ENCODE measurements at places on chromosomes 11 and 22.

DNA sequence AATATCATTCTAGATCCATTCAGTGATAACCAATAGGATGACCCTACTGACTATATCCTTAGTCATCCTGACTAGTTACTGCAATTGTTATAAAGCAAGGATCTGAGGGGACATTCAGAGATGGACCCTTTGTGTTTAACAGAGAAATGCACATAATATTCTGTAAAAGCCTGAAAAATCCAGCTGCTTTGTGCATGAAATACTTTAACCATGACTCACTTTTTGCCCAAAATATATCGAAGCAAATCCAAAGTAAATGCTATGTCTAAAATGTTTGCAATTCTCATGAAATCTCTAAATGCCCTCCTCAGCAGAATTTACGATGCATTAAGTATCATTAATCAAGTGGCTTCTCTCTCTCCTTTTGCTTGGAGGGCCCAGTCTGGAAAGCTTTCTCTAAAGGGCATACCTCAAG lies 178.8 kb upstream of the MTMR2 start:
- H3K27me3 ChIP-seq, result no peaks in the 10 kb centered on the region
- no peak for DNase-seq
- H3K36me3 ChIP-seq, result peaks cover 7% of the 10 kb centered on the region
- H3K4me1 ChIP-seq, result peaks cover 15% of the 10 kb centered on the region
- H3K27ac ChIP-seq, result peak overlapping the region; percentile 36

DNA sequence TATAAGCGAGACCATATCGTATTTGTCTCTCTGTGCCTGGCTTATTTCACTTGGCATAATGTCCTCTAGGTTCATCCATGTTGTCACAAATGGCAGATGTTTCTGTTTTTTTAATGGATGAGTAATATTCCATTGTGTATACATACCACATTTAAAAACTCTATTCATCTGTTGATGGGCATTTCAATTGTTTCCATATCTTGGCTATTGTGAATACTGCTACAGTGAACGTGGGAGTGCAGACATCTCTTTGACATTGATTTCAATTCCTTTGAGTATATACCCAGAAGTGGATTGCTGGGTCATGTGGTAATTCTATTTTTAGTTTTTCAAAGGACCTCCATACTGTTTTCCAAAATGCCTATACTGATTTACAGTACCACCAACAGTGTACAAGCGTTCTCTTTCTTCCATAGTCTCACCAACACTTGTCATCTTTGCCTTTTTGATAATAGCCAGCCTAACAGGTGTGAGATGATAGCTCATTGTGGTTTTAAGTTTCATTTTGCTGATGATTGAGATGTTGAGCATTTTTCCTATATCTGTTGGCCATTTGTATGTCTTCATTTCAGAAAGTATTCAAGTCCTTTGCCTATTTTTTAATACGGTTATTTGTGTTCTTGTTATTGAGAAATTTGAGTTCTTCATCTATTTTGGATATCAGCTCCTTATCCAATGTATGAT lies 194.7 kb upstream of the E2F8 start:
- no peak overlapping the region for H3K4me3 ChIP-seq
- peak overlapping the region; percentile 2 for H3K27ac ChIP-seq
- H3K4me1 ChIP-seq, result peaks cover 18% of the 10 kb centered on the region
- DNase-seq, result no peak

- H3K4me1 ChIP-seq, result peaks cover 28% of the 10 kb centered on the region
- no peak overlapping the region for H3K4me3 ChIP-seq
- H3K27me3 ChIP-seq, result peaks cover 3% of the 10 kb centered on the region
- no peaks in the 10 kb centered on the region for H3K36me3 ChIP-seq
- no peak for DNase-seq
Observed at GRCh38 chr11:19429108-19429760, 188.5 kb upstream of the E2F8 start.

- H3K36me3 ChIP-seq, result no peaks in the 10 kb centered on the region
- no peak overlapping the region for H3K27ac ChIP-seq
- no peak for DNase-seq
- no peaks in the 10 kb centered on the region for H3K27me3 ChIP-seq
- H3K4me1 ChIP-seq, result peaks cover 3% of the 10 kb centered on the region
Observed at GRCh38 chr11:104043142-104043541, 6.7 kb downstream of the DDI1 start.

DNA sequence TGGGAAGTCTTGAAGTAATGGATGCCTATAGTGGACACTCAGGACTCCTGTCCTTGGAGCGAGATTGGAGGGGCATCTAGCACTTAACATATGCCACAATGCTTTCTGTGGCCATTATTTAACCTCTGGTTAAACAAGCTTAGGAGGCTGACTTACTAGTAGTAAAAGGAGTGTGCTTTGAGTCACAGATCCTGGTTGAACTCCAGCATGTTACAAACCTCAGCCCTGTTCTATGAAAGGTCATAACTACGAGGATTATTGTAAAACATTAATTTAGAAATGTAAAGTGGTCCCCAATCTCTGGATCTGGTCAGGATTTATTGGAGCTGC lies 1.1 kb upstream of the LBHD1 start:
- no peaks in the 10 kb centered on the region for H3K27me3 ChIP-seq
- no peak for DNase-seq
- peak overlapping the region; percentile 92 for H3K27ac ChIP-seq
- H3K4me1 ChIP-seq, result peaks cover 23% of the 10 kb centered on the region

DNA sequence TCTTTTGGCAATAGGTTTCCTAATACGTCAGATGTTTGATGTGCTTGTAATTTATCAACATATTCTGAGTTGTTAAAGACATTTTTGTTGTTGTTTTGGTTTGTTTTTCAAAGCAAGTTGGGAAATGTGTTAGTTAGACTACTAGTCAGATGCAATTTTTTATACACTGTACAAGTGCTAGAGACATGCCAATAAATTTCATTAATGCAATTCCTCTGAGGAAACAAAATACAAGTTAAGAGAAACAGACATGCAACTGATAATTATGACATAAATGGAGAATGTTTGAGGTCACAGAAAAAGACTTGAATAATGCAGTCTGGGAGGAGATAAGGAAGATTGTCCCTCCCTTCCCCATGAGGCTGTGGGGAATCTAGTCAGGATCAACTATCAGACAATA lies 5.9 kb downstream of the OR51T1 start:
- no peak overlapping the region for H3K27ac ChIP-seq
- no peaks in the 10 kb centered on the region for H3K36me3 ChIP-seq
- H3K4me1 ChIP-seq, result no peaks in the 10 kb centered on the region
- no peaks in the 10 kb centered on the region for H3K27me3 ChIP-seq

GRCh38 chr11:2474059-2474901 lies 29.5 kb downstream of the KCNQ1 start:
- peaks cover 22% of the 10 kb centered on the region for H3K4me1 ChIP-seq
- peaks cover 28% of the 10 kb centered on the region for H3K36me3 ChIP-seq
- H3K4me3 ChIP-seq, result no peak overlapping the region
- DNase-seq, result no peak
- H3K27ac ChIP-seq, result no peak overlapping the region

GRCh38 chr11:20937826-20938225 lies 268.4 kb downstream of the NELL1 start:
- no peak for DNase-seq
- H3K36me3 ChIP-seq, result no peaks in the 10 kb centered on the region
- no peaks in the 10 kb centered on the region for H3K4me1 ChIP-seq
- H3K27me3 ChIP-seq, result no peaks in the 10 kb centered on the region
- no peak overlapping the region for H3K4me3 ChIP-seq
- no peak overlapping the region for H3K27ac ChIP-seq

DNA sequence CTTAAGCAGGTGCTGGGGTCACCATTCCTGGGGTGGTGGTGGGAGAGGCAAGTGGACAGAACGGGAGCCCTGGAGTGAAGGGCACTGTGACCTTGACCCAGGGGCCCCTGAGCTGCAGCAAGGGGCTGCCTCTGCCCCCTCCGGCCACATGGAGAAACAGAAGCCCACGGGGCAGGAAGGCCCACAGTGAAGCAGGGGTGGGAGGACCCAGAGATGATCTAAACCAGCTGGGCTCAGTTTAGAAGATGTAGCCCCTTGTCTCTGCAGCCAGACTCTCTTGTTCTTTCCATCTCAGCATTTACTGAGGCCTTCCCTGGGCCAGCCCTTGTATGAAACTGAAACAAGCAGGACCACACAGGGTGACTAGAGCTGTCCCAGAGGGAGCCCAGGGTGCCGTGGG lies 30.5 kb downstream of the WNT11 start:
- no peak overlapping the region for H3K4me3 ChIP-seq
- no peak overlapping the region for H3K27ac ChIP-seq
- no peaks in the 10 kb centered on the region for H3K36me3 ChIP-seq
- DNase-seq, result no peak

- no peak overlapping the region for H3K27ac ChIP-seq
- peaks cover 18% of the 10 kb centered on the region for H3K27me3 ChIP-seq
- H3K36me3 ChIP-seq, result peaks cover 2% of the 10 kb centered on the region
- H3K4me1 ChIP-seq, result peaks cover 2% of the 10 kb centered on the region
- DNase-seq, result no peak
Observed at GRCh38 chr11:118061586-118062125, 15.2 kb upstream of the TMPRSS4 start.

- H3K36me3 ChIP-seq, result peaks cover 35% of the 10 kb centered on the region
- H3K27me3 ChIP-seq, result no peaks in the 10 kb centered on the region
- peaks cover 41% of the 10 kb centered on the region for H3K4me1 ChIP-seq
- peak; percentile 10 for DNase-seq
- H3K4me3 ChIP-seq, result peak overlapping the region; percentile 50
- peak overlapping the region; percentile 87 for H3K27ac ChIP-seq
Observed at GRCh38 chr11:72951888-72952287, 137.7 kb downstream of the ATG16L2 start.

DNA sequence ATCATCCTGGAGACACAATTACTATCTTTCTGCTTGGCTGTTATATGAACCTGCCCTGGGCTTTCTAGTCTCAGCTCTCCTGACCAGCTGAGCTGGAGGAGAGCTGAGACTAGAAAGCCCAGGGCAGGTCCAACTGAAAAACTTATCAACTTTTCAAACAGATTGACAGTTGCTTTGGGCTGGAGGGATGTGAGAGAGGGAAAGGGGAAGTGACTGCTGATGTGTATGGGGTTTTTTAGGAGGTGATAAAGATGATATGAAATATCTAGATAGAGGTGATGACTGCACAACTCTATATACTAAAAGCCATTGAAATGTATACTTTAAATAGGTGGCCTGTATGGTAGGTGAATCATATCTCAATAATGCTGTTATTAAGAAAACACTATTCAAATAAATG lies 60.2 kb upstream of the CHRM4 start:
- no peak overlapping the region for H3K27ac ChIP-seq
- H3K36me3 ChIP-seq, result peaks cover 18% of the 10 kb centered on the region
- H3K4me3 ChIP-seq, result no peak overlapping the region
- H3K27me3 ChIP-seq, result no peaks in the 10 kb centered on the region

GRCh38 chr11:108501396-108501795 lies 3.2 kb upstream of the POGLUT3 start:
- H3K36me3 ChIP-seq, result no peaks in the 10 kb centered on the region
- H3K27me3 ChIP-seq, result peaks cover 1% of the 10 kb centered on the region

Data from memory B cell (primary cell).